Stimulated activated CD4-positive, alpha-beta T cell treated with anti-CD3 and anti-CD28 coated beads, TNF-alpha, amount 100 ng/mL, for 1 hour (primary cell): ENCODE measurements at places on chromosomes 2 and 18.

DNA sequence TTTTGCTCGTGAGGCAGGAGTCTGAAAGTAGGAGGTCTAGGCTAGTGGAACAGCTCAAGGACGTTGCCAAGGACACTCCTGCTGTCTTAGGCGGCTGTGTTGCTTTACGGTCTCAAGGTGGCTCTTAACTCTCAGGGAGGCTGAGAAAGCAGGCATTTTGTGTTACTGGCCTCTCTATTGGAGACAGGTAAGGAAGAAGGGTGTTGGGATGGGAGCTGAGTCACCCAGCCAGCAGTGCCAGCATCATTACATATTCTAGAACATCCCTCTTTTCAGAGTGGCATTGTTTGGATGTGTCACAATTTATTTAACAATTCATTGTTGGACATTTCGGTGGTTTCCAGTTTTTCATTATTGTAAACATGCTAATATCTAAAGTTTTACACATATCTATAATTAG lies 30.8 kb upstream of the TMEM214 start:
- DNase-seq, result no peak

DNA sequence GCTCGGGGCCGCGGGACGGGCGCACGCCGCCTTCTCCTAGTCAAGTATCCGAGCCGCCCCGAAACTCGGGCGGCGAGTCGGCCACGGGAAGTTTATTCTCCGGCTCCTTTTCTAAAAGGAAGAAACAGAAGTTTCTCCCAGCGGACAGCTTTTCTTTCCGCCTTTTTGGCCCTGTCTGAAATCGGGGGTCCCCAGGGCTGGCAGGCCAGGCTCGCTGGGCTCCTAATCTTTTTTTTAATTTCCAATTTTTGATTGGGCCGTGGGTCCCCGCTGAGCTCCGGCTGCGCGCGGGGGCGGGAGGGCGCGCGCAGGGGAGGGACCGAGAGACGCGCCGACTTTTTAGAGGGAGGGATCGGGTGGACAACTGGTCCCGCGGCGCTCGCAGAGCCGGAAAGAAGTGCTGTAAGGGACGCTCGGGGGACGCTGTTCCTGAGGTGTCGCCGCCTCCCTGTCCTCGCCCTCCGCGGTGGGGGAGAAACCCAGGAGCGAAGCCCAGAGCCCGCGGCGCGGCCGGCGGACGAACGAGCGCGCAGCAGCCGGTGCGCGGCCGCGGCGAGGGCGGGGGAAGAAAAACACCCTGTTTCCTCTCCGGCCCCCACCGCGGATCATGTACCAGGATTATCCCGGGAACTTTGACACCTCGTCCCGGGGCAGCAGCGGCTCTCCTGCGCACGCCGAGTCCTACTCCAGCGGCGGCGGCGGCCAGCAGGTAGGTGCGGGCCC lies 617 bp downstream of the FOSL2 start:
- DNase-seq, result no peak

DNA sequence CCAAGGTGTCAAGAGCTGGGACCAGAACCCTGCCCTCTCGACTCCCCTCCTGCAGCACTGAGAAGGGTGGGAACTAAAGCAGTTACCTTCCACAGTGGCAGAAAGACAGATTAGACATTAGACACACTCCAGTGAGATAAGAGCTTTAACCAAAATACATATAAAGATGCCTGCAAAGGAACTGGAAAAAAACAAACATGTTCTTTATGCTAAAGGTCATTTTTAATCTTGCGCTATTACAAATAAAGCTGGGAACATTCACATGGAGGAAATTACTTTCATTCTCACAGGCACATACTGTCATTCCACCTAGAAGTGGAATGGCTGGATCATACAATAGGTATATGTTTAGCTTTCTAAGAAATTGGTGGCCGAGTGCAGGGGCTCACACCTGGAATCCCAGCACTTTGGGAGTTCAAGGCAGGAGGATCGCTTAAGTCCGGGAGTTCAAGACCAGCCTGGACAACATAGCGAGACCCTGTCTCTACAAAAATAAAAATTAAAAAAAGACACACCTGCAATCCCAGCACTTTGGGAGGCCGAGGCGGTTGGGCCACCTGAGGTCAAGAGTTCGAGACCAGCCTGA lies 41.9 kb downstream of the C2orf76 start:
- DNase-seq, result no peak

DNA sequence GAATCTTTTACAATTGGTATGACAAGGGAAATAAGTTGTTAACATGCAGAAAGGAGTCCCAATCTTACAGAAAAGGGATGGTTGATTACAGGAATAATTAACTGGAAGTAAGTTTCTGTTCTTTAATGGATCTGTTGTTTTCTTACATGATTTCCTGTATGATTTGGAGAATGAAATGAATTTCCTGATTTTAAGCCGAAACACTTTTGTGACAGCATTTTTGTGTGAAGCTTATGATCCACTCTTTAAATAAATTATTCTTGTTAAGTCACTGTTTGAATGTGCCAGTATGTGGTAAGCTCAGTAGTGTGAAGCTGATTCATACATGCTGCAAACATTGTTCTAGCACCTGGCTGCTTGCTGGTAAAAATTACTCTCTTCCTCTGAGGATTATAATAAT lies 516.2 kb downstream of the DCDC2C start:
- no peak for DNase-seq

DNA sequence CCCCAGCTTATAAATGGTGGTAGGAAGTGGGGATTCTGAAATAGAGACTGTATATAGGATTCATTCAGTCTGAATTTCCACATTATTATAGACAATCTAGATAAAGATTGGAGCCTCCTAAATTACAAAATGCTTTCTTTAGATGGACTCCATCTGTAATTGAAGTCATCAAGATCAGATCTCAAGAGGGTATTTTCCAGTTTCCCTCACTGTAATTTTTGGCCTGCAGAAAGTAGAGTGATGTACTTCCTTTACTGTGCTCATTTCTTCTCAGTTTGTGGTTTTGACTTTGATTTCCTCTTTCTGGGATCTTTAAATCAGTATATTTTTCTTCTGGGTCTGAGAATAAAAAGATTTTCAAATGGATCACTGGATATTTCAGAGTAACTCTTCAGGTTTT lies 7.2 kb downstream of the BABAM2 start:
- no peak for DNase-seq
